ENCODE measurements at places on chromosomes 11 and 22. TPM values are rescaled to one million over a fixed set of nuclear protein-coding genes. Genes with fewer than 3 reads are reported as not detected.

The CASP4 gene
- polyA plus RNA-seq, result 23.0 TPM

The CADM1 gene
- 22.8 TPM for polyA plus RNA-seq

The TEX12 gene
- 0.33 TPM for polyA plus RNA-seq

The FAM111A gene
- 23.5 TPM for polyA plus RNA-seq

The TRPC6 gene
- 12.2 TPM for polyA plus RNA-seq

The MISFA gene
- polyA plus RNA-seq, result 5.9 TPM

DNA sequence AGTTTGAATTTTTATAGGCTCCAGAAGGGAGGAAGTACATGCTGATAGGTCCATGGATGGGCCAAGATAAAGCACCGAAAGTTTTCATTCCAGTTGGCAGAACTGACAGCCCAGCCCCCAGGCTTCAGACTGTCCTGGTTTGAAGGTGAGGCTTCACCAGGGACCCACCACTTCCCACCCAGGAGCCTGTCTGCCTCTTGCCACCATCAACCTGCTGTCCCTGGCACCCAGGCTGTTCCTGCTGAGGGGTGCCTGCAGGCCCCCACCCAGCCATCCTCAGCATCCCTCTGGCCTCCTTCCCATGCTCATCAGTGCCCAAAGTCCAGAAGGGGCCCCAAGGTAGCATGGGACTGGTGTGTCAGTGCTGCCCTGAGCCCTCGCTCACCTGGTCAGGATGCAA lies 463.9 kb downstream of the NELL1 start:
- no peak for DNase-seq

DNA sequence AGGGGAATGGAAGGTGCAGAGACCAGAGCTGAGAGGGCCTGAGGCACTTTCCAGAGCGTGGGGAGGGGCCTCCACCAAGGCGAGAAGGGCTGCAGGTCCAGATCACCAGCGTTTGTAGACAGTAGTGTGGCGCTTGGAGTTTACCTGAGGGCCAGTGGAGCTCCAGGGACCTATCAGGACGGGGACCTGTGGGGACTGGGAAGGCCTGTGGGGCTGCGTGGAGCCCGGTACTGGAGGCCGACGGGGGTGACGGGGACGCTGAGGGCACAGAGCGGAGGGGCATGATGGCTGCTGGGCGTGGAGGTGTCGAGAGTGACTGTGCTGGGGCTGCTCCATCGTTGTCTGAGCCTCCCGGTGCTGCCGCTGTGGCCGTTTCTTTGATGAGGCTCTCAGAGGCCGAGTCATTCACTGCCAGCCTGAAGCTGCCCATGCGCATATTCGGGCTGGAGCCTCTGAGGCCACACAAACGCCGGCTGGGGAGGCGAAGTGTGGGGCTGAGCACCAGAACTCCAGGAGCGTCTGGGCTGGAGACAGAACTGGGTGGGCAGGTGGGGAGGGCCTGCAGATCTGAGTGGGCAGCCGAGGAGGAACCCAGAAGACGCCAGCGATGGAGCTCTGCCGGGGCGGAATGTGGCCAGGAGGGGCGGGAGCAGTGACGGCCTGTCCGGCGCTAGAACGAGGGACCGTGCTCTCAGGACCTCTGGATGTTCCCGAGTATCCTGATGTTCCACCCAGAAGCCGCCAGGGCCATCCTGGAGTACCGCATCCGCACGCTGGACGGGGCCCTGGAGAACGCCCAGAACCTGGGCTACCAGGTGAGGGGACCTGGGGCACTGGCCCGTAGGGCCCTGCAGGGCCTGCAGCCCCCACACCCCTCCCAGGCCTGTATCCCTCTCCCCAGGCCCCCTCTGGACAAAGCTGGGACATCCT lies 2.6 kb downstream of the PGGHG start:
- no peak for DNase-seq

DNA sequence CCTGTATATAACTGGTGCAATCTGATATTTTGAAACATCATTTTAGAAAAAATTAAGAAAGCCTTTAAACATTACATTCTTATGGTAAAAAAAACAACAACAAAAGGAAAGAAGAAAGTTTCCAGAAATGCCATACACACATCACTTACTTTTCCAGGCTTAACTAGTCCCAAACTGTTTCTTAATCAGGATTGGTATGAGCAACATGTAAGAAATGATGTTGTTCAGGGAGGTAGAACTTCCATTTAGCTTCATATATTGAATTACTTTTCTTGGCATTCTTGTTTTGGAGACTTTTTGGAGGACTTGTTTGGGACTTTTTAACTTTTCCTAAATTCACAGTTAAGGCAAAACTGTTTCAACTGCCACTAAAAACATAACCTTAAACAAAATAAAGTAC lies 791.5 kb downstream of the METTL15 start:
- no peak for DNase-seq

GRCh38 chr11:14454861-14455632 lies 44.6 kb downstream of the COPB1 start:
- no peak for DNase-seq

All from forelimb muscle (tissue), 1 donor.